ENCODE measurements at places on chromosomes 6 and 20.

DNA sequence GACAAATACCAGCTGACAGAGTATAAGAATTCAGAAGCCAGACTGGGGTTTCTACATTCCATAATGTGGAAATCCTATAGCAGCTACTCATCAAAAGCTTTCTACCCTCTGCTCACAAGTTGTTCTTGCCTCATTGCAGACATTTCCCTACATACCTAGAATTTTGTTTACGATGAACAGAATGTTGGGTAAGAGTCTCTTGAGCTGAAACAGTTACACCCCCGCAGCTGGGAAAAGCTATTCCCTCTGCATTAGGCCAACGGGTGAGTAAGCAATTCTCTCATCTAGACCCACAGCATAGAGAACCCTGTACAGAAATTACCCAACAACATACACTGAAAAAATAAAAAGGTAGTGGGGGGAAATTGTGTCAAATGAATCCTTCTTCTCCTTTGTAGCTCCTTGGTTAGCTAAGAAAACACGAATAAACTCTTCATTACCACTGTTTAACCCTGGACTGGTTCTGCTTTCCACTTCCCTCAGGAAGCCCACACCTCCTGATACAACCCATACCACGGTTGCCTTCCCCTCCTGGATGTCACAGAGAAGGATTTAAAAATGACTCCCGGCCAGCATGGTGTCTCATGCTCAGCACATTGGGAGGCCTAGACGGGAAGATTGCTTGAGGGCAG, 215.0 kb upstream of the SHLD1 start:
- DNase-seq = no peak

- DNase-seq = no peak
Observed at GRCh38 chr6:73418081-73418741, 23.6 kb downstream of the DDX43 start.

DNA sequence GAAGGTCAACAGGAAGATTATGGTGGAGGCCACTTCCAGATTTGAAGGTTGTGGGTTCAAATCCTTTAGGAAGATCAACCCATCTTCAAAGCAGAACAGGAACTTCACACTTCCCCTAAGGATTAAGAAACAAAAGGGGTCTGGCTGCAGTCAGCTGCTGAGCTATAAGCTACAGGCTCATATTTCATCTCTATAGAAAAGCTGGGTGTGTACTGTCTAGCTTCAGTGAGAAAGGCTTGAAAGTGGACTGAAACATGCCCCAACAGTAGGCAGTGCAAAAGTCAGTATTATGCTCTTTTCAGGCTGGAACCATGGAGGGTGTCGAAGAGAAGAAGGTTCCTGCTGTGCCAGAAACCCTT, 60.1 kb upstream of the SPDEF start:
- no peak for DNase-seq

DNA sequence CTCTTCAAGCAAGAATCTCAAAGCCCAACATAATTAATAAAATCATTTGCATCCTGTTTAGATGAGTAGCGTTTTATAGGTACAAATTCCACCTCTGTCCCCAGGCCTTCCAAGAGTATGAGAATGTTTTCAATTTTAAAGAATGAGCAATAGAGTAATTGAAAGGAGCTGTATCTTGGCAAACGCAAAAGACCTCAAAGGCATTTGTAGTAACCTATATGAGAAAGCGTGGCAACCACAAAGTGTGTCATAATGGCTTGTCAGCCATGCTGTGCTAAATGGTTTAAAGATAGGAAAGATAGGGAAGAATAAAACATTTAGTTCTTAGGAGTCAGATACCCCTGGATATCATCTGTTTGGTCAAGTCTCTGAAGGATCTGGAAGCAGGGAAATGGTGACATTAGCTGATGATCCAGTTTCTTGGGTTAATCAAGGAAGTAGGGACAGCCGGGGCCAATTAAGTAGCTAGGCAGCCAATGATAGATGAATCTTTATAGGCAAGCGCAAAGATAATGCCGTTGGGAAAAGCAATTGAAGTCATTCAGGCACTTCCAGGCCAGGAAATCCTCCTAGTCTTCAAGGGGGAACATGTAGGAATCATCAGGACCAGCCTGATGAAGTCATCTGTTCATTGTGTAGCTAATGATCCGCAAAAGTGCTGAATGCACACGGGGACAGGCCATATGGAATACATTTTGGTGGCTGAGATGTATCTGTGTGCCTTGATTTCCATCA, 71.5 kb upstream of the ISM1 start:
- no peak for DNase-seq

GRCh38 chr6:149026530-149026942, 279.7 kb downstream of the UST start:
- no peak for DNase-seq

- DNase-seq = no peak
Observed at GRCh38 chr20:16201191-16201590, 372.1 kb downstream of the KIF16B start.
